ENCODE measurements at places on chromosomes 11 and 22.

DNA sequence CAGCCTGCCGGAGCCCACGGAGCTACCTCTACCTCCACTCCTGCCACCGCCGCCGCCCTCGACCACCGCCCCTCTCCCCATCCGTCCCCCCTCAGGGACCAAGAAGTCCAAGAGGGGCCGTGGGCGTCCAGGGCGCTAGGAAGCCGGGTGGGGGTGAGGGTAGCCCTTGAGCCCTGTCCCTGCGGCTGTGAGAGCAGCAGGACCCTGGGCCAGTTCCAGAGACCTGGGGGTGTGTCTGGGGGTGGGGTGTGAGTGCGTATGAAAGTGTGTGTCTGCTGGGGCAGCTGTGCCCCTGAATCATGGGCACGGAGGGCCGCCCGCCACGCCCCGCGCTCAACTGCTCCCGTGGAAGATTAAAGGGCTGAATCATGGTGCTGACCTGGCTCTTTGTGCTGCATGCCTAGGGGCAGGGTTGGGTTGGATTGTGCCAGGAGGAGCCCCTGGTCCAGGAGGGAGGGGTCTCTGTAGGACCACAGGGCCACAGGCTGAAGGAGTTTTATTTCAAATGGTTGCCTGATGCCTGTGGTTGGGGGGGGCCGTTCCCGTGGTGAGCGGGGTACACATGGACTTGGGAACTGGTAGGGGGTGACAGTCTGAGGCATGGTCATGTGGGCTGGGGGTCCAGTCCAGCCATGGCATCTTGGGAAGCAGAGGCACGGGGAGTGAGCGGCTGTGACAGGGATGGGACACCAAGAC is 2.3 kb downstream of the PTPRCAP start:
- DNase-seq, result peak; percentile 87

DNA sequence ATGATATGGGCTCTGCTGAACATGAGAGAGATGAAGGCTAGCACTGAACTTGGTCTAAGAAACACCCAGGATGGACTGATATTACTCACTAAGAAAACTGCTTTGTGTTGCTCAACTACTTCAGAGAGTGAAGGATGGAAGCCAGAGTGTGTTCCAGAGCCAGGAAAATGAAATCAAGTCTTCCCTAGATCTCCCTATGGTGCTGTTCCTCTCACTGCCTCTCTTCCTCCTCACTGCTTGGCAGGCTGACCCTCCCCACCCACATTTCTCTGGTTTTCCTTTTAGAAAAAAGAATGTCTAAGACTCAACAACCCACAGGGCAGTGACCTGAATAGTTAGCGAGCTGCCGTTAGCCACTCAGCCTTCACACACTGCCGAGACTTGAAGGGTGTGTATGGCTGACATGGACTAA is 65.6 kb downstream of the CCDC81 start:
- no peak for DNase-seq

DNA sequence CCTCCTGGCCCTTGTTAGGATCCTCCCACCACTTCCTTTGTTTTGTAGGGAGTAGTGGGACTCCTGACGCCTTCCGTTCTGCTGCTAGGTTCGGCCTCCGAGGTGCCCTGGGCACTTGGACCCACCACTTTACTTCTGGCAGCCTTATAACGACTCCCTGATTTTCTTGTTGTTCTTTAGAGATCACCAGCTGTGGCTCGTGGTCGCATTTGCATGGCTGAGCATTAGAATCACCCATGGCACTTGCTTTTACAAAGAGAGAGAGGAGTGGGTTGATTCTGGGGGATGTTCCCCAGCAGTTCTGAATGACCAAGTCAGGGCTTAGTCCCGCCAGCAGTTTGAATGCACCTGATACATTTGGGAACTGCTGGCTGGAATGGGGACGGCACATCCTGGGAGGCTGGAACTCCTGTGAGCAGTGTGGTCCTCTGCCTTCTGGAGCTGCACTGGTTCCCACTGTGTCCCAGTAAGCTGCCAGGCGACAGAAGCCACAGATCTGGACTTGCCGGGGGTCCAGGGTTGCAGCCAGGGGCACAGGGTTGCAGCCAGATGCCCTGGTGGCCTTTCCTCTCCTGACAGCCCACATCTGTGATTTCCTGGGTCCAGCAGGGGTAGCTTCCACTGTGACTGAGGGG is 4.1 kb downstream of the TUB start:
- DNase-seq, result no peak

DNA sequence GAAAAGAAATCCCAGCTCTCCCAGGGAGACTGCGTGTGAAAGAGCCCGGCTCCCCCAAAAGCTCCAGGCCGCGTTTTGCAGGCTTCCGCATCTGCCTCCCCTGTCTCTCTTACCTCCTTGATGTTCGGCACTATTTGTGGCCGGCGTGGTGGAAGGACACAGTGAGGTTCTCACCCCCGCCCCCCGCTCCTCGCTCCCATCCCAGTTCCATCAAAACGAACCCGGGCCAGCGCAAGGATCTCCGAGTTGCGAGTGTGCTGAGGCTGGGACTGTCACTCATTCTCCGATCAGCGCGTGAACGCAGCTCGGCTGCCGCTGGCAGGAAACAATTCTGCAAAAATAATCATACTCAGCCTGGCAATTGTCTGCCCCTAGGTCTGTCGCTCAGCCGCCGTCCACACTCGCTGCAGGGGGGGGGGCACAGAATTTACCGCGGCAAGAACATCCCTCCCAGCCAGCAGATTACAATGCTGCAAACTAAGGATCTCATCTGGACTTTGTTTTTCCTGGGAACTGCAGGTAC is at the start of gene NCAM1:
Gene NCAM1 (plus strand): TSS at position 275 of the 523 bp plus-strand sequence.
- DNase-seq, result peak; percentile 68

DNA sequence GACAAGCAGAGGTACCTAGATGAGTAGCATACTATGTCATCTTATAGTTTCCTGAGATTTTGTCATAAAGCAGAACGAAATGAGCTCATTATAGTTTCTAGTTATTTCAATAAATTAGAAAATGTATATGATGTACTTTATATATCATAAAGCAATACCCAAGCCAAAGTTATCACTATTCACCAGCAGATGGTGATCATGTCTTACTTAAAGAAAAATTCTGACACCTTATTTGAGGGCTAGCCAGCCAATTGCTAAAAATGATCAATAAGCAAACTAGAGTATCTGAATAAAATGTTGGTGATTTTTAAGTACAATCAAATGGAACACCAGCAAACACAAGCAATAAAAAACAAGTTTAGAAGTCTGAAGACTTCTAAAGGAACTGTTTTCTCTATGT is 44.1 kb downstream of the RSF1 start:
- no peak for DNase-seq

DNA sequence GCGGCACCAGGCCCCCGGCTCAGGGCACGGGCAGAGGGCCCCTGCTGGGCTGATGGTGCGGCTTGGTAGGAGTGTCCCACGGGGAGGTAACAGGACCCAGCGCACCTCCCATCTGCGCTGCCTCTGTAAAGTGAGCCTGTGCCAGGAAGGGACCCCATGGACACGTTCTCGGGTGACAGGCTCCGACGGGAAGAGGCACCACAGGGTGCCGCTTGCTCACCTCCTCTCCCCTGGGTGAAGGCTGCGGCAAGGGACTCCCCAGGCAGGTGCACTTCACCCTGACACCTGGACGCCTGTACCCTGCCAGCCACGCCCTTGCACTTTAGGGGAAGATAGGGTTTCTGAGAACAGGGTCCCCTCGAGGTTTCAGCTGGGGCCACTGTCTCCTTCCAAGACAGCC is 48.1 kb downstream of the SHANK2 start:
- DNase-seq, result no peak

DNA sequence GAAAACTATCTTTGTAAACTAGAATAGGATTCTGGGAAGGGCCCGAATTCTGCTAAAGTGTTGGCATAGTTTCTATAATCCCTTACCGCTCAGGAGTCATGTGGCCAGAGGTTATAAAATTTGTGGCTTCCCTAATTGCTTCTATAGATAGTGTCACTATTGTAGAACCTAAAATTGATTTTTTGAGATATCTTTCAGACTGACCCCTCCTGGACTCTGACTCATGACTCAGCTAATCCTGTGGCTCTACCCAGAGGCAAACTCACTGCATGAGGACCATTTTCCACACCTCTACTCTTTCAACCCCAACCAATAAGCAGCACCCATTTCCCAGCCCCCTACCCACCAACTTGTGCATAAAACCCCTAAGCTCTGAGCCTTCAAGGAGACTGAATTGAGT is 61.8 kb upstream of the PRSS23 start:
- DNase-seq, result no peak

DNA sequence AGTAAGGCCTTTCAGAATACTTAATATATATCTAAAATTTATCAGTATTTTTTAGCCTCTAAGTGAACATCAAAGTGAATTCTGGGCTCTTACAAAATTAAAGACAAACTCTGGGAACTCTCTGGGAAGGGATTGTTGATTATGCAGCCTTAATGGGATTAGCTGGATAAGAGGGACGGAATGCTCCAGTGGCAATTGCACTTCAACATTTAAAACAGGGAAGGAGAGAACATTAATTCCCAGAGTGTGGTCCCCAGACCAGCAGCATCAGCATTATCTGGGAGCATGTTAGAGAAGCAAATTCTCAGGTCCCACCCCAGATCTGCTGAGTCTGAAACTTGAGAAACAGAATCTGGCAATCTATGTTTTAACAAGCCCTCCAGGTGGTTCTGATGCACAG is 46.5 kb downstream of the POLD3 start:
- DNase-seq, result no peak

DNA sequence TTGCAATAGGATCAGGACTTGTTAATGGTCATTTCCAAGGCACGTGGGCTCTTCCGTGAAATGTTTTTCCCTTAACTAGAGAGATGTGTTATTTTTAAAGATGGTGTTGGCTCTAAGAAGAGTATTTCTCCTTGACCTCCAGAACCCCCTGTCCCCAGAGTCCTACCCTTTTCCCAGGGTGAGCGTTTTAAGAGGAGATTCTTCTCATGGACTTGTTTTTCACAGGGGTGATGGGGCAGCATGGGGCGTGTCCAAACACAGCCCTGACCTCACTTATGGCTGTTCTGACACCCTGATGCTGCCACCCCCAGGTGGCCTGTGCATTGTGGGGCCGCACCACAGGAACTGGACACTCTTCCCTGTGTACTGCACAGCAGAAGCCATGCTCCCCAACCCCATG is 335.7 kb downstream of the TBC1D22A start:
- no peak for DNase-seq

DNA sequence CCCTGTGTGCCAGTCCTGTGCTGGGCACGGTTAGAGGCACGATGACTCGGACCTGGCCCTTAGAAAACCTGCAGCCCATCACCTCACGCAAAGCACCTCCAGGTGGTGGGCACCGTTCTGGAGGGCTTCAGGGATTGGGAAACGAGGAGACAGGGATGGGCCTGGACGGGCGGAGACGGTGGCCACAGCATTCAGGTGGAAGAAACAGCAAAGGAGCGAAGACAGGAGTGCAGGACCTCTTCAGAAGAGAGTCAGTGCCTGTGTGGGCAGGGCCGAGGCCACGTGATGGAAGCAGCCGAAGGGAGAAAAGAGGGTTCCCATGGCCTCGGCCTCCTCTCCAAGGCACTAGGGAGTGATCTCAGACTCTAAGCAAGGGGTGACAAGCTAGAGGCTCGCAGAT is 8.1 kb upstream of the SLC22A12 start:
- no peak for DNase-seq
